ENCODE measurements at places on chromosomes 12 and 14.

GRCh38 chr14:95516554-95517181 is at the start of gene SYNE3:
TSS of gene SYNE3 (minus strand) at chr14:95516650. CDS start at chr14:95475821, 40,829 bp downstream.
- H3K27me3 ChIP-seq = no peaks in the 10 kb centered on the region
- DNase-seq = peak; percentile 75
- peaks cover 66% of the 10 kb centered on the region for H3K4me1 ChIP-seq
- H3K36me3 ChIP-seq = peaks cover 1% of the 10 kb centered on the region
- peak within 1 kb of the TSS; percentile 65 for H3K4me3 ChIP-seq
- H3K27ac ChIP-seq = peak within 1 kb of the TSS; percentile 77

GRCh38 chr14:103442288-103442687 is 57.1 kb downstream of the MARK3 start:
- no peak overlapping the region for H3K27ac ChIP-seq
- no peak for DNase-seq
- H3K4me3 ChIP-seq = no peak overlapping the region
- peaks cover 3% of the 10 kb centered on the region for H3K4me1 ChIP-seq
- no peaks in the 10 kb centered on the region for H3K27me3 ChIP-seq
- peaks cover 24% of the 10 kb centered on the region for H3K36me3 ChIP-seq

DNA sequence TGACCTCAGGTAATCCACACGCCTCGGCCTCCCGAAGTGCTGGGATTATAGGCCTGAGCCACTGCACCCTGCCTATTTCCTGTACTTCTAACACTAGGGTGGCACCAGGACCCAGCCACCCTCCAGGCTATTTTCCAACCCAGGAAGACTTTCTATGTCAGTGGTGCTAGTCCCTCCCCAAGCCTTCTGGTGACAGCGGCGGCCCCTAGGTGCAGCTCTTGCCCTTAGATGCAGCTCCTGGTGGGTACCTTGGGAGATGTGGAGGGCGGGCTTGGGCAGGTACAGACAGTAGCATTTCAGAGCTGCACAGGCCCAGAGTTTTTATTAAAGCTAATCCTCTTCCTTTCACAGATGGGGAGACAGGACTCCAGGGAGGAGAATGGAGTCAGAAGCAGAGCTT is 62.8 kb downstream of the SRRM4 start:
- no peak for DNase-seq
- H3K36me3 ChIP-seq = no peaks in the 10 kb centered on the region
- H3K4me1 ChIP-seq = no peaks in the 10 kb centered on the region
- no peaks in the 10 kb centered on the region for H3K27me3 ChIP-seq

- peaks cover 10% of the 10 kb centered on the region for H3K4me1 ChIP-seq
- no peaks in the 10 kb centered on the region for H3K36me3 ChIP-seq
- no peak for DNase-seq
Measured at GRCh38 chr12:48110691-48111311, 4.9 kb upstream of the SENP1 start.

DNA sequence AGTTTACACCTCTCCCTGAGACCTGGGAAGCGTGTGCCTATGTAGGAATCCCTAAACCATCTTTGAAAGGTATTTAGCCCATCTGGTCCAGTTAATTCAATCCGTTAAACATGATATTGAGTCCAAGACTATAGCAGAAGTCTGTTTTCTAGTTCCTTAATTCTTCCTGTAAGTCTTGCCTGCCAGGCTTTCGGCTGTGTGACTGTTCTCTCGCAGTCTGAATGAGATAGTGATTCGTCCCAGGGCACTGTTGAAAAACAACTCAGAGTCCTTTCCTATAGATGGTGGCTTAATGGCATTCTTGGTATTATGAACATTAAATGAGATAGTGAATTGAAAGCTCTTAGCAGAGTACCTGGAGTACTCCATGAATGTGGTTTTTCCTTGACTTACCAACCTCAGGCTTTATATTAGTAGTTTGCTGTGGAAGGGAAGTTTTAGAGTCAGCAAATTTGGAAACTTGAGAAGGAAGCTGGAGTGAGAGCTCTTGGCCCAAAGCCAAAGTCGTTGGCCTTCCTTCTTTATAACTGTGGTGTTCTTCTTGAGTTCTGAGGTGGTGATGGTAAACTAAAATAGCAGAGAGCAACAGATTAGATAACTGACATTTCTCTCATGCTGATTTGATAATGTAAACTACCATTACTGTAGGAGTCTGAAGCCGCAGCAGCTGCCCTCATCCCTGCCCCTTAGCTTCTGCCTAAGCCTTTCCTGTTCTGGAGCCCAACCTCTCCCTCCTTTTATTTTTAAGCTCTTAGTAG is 76.5 kb downstream of the TGFB3 start:
- no peak for DNase-seq
- no peaks in the 10 kb centered on the region for H3K4me1 ChIP-seq
- H3K36me3 ChIP-seq = no peaks in the 10 kb centered on the region
- no peaks in the 10 kb centered on the region for H3K27me3 ChIP-seq

- H3K36me3 ChIP-seq = no peaks in the 10 kb centered on the region
- H3K4me1 ChIP-seq = no peaks in the 10 kb centered on the region
- DNase-seq = no peak
- H3K4me3 ChIP-seq = no peak overlapping the region
Measured at GRCh38 chr12:39230086-39230485, 212.8 kb downstream of the KIF21A start.

GRCh38 chr12:112149596-112149995 is 24.2 kb downstream of the TRAFD1 start:
- no peak overlapping the region for H3K27ac ChIP-seq
- DNase-seq = no peak
- no peak overlapping the region for H3K4me3 ChIP-seq
- peaks cover 22% of the 10 kb centered on the region for H3K4me1 ChIP-seq

- peak overlapping the region; percentile 16 for H3K4me3 ChIP-seq
- DNase-seq = peak; percentile 38
- H3K27ac ChIP-seq = no peak overlapping the region
- peaks cover 83% of the 10 kb centered on the region for H3K4me1 ChIP-seq
- H3K27me3 ChIP-seq = no peaks in the 10 kb centered on the region
- no peaks in the 10 kb centered on the region for H3K36me3 ChIP-seq
Measured at GRCh38 chr12:108629824-108630476, 3.7 kb downstream of the SELPLG start.

DNA sequence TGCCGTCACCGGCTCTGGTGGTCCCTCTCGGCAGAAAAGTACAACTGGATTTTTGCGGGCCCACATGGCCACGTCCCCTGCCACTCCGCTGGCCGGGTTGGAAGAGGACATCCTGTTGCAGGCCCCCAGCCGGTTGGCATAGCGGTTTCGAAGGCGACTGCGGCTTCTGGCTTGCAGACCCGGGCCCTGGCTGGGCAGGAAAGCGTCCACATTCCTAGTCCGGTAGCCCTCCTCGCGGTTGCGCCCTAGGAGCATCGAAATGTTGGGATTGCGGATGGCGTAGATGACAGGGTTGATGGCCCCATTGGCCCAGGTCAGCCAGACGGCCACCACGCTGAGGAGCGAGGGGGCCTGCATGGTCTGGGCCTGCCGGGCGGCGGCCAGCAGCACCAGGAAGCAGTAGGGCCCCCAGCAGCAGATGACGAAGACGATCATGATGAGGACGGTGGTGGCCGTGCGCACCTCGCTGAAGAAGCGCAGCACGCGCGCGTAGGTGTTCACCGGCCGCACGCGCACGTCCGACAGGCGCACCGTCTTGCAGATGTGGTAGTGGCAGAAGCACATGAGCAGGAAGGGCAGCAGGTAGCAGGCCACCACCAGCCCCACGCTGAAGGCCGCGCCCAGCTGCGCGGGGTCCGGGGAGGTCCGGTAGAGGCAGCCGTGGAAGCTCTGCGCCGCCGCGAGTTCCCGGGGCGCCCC is 1.2 kb downstream of the GPR135 start:
- peaks cover 6% of the 10 kb centered on the region for H3K27me3 ChIP-seq
- H3K4me1 ChIP-seq = peaks cover 12% of the 10 kb centered on the region
- H3K36me3 ChIP-seq = no peaks in the 10 kb centered on the region
- no peak overlapping the region for H3K4me3 ChIP-seq

- H3K27me3 ChIP-seq = no peaks in the 10 kb centered on the region
- H3K36me3 ChIP-seq = no peaks in the 10 kb centered on the region
- no peak overlapping the region for H3K27ac ChIP-seq
- H3K4me3 ChIP-seq = no peak overlapping the region
Measured at GRCh38 chr12:57929092-57929830, 12.1 kb upstream of the ATP23 start.

DNA sequence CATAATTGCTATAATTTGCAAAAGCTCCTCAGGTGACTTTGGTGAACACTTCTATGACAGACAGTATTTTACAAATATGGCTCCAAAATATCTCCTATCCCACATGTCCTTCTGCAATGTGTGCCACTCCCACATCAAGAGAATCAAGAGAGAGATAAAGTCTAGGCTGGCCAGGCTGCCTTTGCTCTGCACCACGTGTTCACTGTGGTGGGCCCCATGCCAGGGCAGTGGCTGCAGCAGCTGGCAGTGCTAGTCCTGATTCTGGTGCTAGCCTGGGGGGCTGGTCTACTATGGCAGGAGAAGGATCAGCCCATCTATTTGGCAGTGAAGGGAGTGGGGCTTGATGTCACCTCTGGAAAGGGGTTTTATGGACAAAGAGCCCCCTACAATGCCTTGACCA is 86.3 kb downstream of the DRAM1 start:
- no peaks in the 10 kb centered on the region for H3K36me3 ChIP-seq
- peaks cover 7% of the 10 kb centered on the region for H3K4me1 ChIP-seq
- H3K27me3 ChIP-seq = no peaks in the 10 kb centered on the region
- DNase-seq = no peak

DNA sequence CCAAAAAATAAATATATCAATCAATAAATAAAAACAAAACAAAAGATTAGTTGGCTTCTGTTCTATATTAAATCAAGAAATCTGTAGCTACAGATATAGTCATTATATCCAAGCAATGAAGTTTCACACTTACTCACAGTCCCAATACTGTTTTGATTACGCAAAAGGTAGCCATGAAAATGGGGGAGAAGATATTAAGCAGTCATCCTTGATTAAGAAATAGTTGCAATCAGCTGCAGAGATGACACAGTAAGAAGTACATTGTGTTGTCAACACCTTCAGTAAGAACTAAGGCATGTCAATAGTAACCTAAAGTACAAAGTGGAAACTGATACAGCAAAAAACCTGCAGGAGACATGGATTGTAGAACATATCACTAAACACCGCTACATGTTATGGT is 11.0 kb upstream of the RHOJ start:
- H3K27me3 ChIP-seq = no peaks in the 10 kb centered on the region
- no peaks in the 10 kb centered on the region for H3K4me1 ChIP-seq
- no peak overlapping the region for H3K27ac ChIP-seq
- no peak for DNase-seq
- no peaks in the 10 kb centered on the region for H3K36me3 ChIP-seq

DNA sequence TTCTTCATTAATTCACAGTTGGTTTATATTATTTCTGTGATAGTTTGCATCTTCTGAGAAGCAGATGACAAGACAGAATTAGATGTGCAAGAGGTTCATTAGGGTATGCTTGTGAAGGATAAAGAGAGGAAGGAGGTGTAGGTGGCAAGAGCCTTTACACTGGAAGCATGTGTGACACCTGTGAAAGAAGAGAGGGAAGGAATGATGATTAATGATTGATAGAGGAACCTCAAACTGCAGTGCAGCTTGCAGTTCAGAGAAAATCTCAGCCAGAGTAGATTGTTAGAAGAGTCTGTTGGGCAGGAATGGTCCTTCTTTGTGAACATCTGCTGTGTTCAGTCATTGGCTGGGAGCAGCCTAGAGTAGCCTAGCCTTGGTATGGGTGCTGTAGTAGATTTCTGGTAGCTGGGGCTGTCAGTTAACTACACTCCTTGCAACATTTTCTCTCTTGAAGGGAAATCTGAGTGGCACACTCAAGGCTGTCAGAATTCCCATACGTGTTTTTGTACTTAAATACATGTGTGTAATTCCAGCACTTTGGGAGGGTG is 9.0 kb downstream of the RCOR1 start:
- H3K27ac ChIP-seq = no peak overlapping the region
- DNase-seq = no peak
- no peak overlapping the region for H3K4me3 ChIP-seq
- peaks cover 1% of the 10 kb centered on the region for H3K36me3 ChIP-seq
- peaks cover 39% of the 10 kb centered on the region for H3K4me1 ChIP-seq

DNA sequence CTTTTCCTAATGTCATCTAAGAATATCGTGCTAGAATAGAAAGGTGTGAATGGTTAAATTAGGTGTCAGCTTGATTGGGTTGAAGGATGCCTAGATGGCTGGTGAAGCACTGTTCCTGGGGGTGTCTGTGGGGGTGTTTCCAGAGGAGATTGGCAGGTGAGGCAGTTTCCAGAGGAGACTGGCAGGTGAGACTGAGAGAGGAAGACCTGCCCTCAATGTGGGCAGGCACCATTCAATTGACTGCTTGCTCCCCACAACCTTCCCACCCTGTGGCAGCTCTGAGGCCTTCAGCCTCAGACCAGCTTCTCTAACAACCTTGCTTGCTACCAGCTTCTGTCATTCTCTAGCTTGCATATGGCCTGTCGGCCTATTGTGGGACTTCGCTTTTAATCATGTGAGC is 9.2 kb downstream of the RNASE9 start:
- DNase-seq = no peak
- H3K27me3 ChIP-seq = no peaks in the 10 kb centered on the region
- H3K4me1 ChIP-seq = no peaks in the 10 kb centered on the region
- no peaks in the 10 kb centered on the region for H3K36me3 ChIP-seq
- H3K4me3 ChIP-seq = no peak overlapping the region
- no peak overlapping the region for H3K27ac ChIP-seq

GRCh38 chr14:31990926-31991572 is 86.1 kb upstream of the ARHGAP5 start:
- H3K27me3 ChIP-seq = no peaks in the 10 kb centered on the region
- no peak overlapping the region for H3K27ac ChIP-seq
- H3K4me3 ChIP-seq = no peak overlapping the region
- no peaks in the 10 kb centered on the region for H3K36me3 ChIP-seq
- no peaks in the 10 kb centered on the region for H3K4me1 ChIP-seq

GRCh38 chr14:23557946-23558345 is 1.9 kb downstream of the THTPA start:
- H3K36me3 ChIP-seq = peaks cover 48% of the 10 kb centered on the region
- no peak overlapping the region for H3K4me3 ChIP-seq
- no peak for DNase-seq

DNA sequence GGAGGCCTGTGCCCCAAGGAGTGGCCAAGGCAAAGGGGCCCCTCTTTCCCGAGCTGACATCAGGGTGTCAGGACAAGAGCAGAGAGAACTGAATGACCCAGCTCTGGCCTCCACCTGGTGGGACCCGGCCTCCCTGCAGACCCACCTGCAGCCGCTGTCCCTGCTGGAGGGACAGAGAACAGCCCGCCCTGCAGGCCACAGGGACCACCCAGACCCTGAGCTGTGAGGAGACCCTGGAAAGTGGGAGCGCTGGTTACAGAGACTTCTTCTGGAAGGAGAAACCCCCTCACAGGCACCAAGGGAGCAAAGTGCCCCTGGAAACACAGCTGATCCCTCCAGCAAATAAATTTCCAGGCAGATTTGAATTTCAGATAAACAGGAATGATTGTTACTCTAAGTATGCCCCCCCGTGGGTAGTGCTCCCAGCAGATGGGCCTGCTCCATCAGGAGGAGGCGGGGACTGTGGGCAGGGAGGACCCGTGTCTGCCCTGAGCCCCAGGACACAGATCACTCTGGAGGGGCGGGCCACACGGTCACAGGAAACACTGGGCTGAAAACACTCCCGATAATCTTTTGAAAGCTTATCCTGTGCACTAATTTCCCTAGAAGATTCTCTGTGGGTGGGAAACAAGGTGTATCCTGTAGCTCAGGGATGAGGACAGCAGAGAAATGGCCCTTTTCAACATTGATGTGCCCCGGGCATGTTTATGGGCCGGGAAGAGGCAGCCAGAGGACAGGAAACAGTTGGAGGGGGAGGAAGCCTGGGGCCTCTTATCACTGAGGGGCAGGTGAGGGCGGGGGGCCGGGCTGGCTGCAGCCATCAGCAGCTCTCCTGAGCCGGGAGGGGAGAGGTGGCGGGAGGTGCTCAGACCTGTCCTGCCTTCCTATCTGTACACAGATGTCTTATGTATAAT is 276.0 kb downstream of the ADGRD1 start:
- peaks cover 4% of the 10 kb centered on the region for H3K27me3 ChIP-seq
- peaks cover 6% of the 10 kb centered on the region for H3K4me1 ChIP-seq
- no peak for DNase-seq
- no peaks in the 10 kb centered on the region for H3K36me3 ChIP-seq

Data from B cell (primary cell).